Vagina (tissue), 2 donors: ENCODE measurements at places on chromosomes 5 and 9.

GRCh38 chr9:124723352-124723751 lies 47.8 kb downstream of the NR6A1 start:
- DNase-seq: no peak

GRCh38 chr5:55601204-55601618 lies 66.4 kb upstream of the PLPP1 start:
- DNase-seq: peak; percentile 98

DNA sequence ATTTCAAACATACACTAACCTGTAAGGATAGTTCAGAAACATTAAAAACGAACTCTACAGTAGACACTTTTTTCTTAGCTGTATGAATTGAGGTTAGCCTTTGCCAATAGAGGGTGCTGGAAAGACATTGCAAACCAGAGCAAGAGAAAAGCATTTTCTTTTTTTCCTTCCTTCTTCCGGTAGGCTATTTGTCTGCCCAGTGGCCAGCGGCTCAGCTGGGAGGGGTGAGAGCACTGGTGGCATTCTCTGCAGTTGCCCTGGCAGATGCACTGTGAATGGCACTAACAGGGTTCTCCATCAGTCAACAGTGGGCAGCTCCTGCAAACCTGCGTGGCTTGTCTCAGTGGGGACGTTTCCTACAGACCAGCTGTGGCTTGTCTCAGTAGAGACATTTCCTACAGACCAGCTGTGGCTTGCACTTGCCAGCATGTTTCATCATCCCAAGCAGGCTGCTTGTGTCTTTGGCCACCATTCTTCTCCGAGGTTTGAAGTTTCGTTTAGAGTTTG lies 984.5 kb upstream of the CDH18 start:
- DNase-seq: no peak

- no peak for DNase-seq
Observed at GRCh38 chr9:87554976-87555375, 57.3 kb downstream of the DAPK1 start.

DNA sequence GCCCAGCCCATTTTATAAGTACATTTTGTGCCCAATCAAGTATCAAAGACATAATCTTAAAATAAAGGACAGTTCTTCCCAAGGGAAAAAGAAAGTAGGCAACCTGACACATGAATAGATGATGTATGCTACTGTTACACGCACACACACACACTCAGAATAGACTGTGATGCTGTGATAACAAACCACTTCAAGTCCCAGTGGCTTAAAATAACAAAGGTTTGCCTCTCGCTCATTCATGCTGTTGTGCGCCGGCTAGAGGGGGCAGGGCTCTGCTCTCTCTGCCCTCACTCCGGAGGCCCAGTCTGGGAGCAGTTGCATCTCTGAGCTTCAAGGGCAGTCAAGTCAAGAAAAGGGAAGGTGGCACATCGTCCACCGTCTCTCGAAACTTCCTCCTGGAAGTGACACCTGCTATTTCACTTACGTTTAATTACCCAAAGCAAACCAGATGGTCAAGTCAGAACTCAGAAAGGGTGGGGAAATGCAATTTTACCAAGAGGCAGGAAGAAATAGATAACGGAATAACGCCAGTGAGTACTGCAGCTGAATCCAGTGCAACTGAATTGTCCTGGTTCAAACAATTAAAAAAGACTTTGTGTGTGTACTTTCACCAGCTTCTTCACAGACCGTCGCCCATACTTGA lies 43.3 kb downstream of the ANKRD33B start:
- no peak for DNase-seq

GRCh38 chr9:135489188-135489906 lies 9.8 kb downstream of the PPP1R26 start:
- DNase-seq: no peak

DNA sequence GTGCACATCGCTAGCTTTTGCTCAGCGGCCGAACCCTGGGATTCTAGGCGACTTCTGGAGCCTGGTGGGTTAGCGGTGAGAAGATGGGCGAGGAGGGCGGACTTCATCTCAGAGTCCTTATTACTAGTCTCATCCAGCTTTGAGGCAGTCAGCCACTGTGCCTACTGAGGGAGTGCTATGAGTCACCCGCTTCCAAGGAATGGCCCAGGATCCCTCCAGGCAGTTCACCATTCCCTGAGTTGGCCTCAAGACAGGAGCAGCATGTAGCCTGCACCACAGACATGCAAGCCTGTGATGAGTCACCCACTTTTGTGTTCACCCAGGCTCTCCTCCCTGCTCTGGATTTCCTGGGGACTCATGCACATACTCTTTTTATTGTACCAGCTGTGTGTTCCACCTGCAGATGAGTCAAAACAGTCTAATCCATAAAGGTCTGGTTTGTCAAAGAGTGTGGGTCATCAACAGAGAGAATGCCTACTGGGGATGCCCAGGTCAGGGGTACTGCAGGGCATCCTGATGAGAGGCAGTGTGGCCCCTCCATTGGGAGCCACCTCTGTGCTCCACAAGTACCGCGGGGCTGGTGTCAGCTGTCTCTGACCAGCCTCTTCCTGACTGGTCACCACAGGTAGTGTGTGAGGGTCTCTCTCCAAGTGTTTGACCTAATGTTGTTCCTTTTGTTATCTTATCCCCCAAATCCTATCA lies 20.2 kb downstream of the SLC22A5 start:
- peak; percentile 99 for DNase-seq

DNA sequence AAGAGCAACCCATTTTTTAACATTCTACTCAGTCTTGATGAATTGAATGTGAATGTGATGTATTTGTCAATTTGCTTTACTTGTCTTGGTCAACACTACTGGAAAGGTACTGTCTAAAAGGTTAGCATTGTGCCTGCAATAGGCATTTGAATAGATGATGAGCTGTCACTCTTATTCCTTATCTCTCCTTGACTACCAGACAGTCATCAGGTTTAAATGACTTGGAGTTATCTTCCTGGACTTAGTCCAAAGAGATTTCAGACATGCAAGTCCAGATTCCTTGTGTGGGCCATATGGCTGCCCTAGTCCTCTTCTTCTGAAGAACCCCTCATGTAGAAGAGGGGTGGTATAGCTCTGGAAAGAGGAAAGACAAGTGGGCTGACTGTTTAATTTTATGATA lies 4.8 kb downstream of the ARHGEF28 start:
- DNase-seq: no peak

DNA sequence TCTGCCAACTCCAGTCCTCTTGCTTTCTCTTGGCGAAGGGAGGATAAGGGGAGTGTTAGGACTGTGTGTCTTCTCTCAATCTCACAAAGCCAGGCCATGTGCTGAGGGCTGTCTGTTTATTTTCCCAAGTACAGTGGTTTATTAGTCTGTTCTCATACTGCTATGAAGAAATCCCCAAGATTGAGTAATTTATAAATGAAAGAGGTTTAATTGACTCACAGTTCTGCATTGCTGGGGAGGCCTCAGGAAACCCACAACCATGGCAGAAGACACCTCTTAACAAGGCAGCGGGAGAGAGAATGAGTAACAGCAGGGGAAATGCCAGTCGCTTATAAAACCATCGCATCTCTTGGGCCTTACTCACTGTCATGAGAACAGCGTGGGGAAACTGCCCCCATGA lies 36.2 kb upstream of the CKS2 start:
- DNase-seq: no peak

DNA sequence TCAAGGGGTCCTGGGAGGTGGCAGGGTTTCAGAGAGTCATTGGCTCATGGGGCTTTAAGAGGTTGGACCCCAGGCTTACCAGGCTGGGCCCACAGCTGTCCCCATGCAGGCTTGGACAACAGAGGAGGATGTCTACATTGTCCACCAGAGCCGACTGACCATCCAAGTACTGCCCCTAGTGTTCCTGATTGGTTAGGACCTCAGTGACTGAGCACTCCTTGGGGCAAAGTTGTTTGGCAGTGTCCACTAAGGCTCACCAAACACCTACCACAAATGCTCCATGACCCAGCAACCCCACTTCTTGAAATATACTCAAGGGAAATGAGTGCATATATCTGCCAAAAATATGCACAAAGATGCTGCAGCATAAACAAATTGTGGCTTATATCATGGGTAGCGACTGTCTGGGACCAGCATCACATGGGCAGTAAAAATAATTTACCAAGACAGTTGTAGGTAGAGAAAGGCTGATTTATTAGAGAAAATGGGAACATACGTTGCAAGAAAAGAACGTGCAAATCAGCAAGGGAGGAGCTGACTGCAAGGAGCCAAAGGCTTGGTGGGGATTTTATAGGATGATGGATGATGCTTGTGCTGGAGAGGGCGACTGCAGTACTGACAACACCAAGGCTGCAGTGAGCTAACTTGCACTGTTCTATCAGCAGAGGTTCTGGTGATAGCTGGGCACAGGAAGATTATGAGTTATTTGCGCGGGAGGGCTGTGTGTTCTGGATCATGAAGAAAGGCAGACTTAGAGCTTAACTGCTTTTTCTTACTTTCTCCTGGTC lies 265.2 kb downstream of the GADD45G start:
- no peak for DNase-seq

DNA sequence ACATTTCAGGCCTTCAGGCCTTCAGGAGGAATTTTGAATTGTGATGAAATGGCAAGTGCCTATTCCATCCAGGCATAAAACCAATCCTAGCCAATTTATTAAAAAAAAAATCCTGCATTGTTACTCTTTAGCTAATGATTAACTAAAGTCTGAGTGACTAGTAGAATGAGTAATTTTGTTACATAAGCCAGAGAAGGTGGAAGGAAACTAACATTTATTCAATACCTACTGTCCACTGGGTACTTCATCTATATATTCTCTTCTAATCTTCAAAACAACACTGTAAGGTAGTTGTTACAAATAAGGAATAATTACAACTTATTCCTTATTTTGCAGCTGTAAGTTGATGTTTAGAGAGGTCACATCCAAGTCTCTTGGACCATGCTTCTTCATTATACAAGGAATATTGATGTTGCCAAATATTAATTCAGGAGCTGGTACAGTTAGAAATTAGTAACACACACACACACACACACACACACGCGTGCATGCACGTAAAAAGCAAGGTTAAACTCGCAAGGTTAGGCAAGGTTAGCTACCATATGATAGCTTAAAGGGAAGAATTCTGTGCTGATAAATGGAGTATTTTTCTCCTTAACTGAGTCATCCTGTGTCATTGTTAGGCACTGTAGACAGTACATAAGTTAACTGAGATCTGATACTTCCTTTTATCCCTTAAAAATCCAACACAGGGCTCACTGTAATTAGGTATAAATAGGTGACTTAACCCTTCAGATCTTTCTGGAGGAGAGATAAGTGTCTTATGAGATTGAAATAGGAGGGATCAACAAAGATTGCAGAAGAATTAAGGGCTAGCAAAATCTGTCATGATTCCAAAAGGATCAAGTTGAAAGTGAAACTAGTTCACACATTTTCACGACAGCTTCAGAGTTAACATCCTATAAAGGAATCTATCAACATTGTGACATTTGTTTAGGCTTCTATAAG lies 596.9 kb downstream of the PDE4D start:
- no peak for DNase-seq
